Stimulated activated CD8-positive, alpha-beta memory T cell treated with anti-CD3 and anti-CD28 coated beads, Interleukin-4, amount 100 ng/mL, for 1 hour (primary cell): ENCODE measurements at places on chromosomes 5 and 9.

GRCh38 chr5:160211352-160211751 is 18.0 kb upstream of the FABP6 start:
- DNase-seq, result no peak

- no peak for DNase-seq
Measured at GRCh38 chr5:132258102-132259068, 889 bp downstream of the PDLIM4 start.

DNA sequence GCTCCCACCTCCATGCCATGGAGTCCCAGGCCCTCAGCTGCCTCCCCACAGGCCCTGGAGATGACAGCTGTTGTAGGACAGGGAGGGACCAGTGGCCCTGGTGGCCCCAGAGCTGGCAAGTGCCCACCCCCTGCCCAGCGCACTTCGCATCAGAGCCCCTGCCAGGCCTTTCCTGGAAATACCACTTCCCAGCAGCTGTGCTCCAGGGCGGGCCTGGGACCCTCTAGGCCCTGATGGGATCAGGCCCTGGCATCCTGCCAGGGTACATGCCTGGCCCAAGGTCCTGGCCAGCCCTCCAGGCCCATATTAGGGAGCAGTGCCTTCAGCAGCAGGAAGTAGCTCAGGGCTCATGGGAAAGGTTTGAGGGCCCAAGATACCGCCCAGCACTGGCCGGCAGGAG is 2.5 kb downstream of the KCNT1 start:
- DNase-seq, result no peak

DNA sequence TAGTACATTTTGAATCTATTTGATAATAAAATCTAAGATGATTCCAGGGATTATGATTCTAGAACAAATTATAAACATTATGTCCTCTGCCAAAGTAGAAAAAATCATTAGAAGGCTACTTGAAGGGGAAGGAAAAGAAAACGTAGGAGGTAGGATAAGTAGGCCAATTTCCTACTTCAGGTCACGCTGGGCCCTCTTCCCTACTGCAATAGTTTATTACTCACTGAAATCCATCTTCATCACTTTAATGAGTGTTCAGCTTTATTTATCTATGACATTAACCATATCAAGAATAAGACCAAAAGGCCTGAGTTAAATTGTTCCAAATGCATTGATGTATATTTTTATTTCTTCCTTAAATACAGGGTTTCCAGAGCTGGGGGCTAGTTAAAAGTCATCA is 21.6 kb downstream of the SLC28A3 start:
- DNase-seq, result no peak

- no peak for DNase-seq
Measured at GRCh38 chr9:5863092-5863746, 27.5 kb upstream of the MLANA start.

DNA sequence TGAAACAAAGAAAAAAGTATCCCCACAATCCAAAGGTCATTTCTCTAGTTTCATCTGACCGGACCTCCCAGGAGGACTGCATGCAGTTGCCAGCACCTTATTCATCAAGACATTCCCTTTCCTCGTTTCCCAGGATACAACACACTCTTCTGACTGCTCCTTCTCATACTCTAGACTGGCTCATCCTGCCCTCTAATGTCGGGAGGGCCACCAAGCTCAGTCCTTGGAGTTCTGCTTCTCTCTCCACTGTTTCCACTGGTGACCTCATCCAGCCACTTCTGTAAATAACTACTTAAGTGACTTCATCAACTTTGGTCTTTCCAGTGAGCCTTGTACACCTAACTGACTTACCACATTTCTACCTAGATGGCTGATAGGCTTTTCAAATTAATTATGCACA is 179.1 kb downstream of the EPB41L4A start:
- DNase-seq, result no peak

DNA sequence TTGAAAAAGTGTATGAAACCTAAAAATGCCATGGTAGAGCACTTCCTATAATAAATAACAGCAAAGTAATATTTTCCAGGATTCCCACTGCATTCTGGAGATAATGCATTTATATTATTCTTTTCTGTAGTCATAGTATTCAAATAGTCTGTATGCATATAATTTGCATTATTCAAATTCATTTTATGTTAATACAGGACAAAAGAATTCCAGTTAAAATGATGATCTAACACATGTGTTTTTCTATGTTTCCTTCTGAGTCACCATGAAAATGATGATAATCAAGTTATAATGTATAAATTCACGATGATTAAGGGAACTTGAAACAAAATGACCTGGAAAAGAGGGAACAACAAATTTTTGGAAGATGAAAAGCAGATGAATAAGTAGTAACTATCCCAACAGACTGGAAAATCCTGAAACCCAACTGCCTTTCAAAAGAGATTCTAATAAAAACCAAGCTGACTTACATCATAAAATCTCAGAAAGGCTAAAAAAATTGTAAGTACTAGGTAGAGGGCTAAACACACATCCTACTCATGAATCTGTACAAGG is 358.6 kb upstream of the PAPPA start:
- DNase-seq, result no peak

DNA sequence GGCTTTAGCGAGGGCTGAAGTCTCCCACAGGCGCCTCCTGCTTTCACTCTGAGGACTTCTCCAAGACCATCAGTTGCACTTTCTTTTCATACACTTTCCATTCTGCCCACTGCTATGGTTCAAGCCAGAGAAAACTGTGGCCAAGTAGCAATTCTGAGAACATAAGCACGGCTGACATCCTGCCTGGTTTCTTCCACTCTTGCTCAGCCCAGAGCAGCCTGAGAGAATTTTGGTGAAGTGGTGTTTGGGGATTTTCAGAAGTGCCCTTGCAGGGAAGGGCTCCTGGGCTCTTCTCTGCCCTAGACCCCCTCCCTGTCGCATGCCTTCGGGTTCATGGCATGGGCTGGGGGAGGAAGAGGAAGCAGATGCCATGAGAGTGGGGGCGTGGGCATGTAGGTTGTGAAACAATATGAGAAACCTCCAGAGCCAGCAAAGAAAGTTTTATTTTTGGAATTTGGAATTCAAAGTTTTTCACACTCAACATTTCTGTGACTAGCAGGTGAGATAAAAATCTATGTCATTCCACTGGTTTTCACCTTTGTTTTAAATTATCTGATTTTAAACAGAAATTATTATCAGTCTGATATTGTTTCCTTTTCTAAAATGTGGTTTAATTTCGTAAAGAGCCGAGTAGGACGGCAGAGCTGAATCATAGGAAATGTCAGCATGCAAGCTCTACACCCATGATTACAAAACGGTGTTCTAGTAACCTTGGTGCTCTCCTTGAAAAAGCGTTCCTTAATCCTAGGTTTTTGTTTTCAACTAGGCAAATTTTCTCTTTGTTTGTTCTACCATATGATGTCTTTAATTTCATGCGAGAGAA is 27.8 kb upstream of the TNFSF8 start:
- no peak for DNase-seq

GRCh38 chr9:33434317-33435105 is 12.9 kb downstream of the AQP3 start:
- no peak for DNase-seq

DNA sequence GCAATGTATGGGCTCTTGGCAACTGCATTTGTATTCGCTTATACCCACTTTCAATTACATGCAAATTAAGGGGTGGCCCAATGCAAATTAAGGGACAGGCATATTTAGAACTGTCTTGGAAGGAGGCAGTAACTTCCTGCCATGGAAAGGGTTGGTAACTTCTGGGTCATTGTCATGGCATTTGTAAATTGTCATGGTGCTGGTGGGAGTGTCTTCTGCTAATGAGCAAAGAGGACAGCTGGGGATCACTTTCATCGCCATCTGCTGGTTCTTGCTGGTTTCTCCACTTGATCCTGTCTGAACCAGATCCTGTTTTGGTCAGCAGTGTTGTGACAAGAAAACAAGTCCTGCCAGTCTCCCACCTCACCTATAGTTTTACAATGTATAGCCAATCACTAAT is 23.3 kb upstream of the UGT3A2 start:
- no peak for DNase-seq

GRCh38 chr5:154588091-154588774 is 110.2 kb upstream of the HAND1 start:
- no peak for DNase-seq

DNA sequence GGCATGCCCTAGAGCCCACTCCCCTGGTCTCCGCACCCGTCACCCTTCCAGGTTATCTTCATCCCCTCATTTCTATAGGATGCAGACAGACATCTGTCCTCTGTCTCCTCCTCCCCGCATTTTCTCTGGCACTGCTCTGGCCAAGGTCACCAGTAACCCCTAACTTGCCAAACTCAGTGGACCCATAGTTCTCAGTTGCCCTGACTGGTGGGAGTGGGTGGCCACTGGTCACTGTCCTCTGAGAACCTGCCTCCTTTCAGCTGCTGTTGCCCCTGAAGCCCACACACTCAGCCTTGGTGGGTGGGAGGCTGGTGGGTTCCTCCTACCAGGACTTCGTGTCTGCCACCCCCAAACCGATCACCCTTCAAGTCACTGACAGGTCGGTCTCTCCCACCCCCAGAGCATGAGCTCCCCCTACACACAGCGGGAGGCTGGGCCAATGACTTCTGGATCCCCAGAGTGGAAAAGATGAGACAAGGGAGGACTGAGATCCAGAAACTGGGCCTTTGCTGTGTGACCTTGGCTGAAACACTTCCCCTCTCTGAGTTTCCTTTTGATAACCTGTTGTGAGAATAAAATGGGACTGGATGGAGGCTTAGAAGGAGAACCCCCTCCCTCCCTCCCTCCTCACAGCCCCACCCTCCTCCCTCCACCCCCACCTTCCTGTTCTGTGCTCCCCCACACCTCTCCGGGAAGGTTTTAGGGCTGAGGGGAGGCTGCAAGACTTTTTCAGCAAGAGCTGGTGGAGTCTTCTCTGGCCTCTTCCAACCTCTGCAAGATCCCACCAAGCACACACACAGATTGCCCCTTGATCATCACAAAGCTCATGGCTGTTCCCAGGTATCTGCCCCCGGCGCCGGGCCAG is 2.4 kb upstream of the DBN1 start:
- no peak for DNase-seq

GRCh38 chr5:155866971-155867370 is 460.0 kb upstream of the SGCD start:
- no peak for DNase-seq

DNA sequence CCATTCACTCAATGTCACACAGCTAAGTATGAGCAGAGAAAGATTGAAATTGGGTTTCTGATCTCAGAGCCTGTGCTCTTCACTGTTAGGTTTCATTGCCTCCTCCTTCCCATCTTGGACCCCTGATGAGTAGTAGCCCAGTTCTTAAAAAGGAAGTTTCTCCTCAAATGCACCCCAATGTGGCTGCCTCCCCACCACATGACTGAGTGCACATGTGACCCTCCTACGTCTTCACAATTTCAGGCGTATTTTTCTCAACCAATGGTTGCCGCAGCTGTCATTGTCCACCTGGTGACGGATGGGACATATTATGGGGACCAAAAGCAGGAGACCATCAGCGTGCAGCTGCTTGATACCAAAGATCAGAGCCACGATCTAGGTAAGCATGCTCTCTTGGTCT is 178.5 kb downstream of the PAPPA start:
- DNase-seq, result no peak

DNA sequence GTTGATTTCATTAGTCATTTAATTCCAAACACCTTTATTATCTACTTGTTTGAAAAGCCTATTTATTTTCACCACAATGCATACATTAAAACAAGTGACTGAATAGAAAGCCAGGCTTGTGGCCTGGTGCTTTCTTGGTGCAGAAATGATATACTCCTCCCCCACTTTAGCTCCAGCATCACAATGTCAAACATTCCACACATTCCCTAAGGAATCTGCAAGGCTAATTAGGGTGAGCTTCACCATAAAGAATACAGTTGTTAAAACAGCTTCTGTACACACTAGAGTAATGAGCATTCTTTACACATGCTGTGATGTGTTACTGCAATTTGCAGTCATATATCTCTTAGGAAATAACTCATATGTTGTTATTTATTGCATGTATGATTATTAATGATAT is 705.7 kb downstream of the CETN3 start:
- no peak for DNase-seq

DNA sequence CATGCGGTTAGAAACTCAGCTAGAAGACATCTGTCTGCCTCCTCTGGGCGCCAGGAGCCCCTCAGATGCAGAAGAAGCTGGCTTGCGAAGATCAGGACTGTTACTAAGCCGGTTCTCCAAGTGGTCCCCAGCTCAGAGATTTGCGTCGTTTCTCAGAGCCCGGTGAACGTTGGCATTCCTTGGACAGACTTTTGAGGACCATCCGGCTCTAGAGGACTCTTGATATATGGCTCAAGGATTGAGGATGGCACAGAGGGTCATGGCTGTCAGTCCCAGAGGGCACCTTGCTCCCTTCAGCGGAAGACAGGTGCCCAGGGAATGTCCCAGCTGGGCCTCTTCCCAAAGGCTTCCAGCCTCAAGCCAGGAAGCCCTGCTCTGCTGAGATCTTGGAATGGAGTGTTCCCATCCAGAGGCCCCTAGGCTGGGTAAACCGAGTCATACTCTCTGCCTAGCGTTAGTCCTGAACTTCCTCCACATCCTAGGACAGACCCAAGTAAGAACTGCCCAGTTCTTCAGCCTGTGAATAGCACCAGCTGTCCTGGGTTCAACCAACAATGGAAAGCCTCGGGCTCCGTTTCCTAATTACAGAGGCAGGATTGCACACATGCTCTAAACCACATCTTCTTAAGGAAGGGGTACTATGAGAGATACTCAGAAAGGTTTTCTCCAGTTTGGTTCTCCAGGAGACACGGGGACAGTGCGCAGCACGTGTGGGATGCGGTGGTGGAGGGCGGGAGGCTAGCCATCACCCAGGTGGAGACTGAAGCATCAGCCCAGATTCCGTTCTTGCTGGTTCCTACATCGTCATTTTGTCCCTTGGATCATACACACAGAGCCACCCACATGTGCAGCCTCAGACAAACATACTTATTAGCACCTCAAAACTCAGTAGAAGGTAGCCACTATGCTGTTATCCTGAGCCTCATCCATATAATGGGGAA is 51.4 kb downstream of the ZNF354C start:
- DNase-seq, result no peak

DNA sequence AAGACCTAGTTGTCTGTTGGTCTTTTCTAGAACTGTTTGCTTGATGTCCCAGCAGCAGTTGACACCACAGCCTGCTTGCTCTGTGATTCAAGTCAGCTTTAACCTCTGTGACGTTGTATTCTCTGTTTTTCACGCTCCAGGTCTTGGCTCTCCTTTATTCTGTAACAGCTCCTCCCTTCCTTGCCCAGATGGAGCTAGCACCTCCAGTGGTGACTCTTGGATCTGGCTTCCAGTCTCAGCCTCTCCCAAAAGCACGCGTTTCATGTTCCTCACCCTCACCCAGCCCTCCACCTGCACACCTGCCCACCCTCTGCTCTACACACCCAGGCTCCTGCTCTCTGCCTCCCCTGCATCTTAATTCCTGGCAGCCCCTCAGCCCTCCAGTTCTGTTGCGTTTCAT is 50.6 kb downstream of the DMRT1 start:
- DNase-seq, result no peak
